ENCODE measurements at places on chromosomes 4 and X. TPM values are rescaled to one million over a fixed set of nuclear protein-coding genes. Genes with fewer than 3 reads are reported as not detected.

The GLOD5 gene
- total RNA-seq, result not detected

- no peak for DNase-seq
Observed at GRCh38 chr4:150743564-150744342, 161.8 kb downstream of the MAB21L2 start.

GRCh38 chr4:139005774-139006173 lies 9.8 kb upstream of the NOCT start:
- DNase-seq, result no peak

DNA sequence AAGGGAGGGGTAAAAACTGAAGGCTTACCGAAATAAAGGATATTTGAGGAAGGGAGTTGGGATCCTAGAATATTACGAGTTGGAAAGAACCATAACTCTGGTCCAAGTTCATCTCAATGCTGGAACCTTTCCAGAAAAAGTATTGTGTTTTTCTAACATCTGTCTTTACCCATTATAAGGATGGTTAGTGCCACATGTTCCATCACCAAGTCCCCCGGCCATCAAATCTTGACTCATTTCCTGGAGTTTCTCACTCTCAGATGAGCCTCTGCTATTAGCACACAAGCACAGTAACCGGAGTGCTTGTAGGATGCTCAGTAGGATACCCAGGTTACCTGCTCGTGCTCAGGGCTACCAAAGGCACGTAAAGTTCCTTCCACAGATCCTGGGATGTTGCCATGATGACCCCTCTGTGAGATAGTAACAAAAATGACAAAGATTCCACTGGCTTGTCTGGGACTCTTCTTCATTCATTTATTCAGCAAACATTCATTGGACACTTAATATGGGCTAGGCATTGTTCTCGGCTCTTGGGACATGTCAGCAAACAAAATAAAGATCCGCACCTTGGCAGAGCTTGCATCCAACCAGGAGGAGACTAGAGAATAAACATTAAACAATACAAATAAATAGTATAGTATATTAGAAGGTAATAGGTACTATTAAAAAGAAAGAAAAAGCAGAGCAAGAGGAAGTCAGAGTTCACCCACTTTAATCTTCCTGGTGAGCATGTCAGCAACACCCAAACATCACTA lies 36.3 kb downstream of the PKD2 start:
- DNase-seq, result no peak

The HERC5 gene
- 4.1 TPM for total RNA-seq

The GPRASP3 gene
- total RNA-seq, result 20.3 TPM

DNA sequence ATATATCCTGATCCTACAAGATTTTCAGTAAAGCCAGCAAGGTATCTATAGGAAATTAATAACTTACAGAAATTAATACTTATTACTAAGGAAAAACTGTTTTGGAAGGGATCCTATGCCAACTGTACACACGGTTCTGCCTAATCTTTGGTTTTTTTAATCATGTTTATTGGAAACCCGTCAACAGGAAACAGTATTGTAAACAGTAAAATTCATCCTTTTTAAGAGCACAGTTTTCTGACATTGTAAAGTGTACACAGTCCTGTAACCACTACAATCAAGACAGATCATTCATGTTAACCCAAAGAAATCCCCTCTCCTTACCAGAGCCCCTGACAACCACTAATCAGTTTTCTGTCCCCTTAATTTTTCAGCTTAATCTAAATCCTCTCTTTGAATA lies 9.9 kb downstream of the ABCG2 start:
- DNase-seq, result no peak

GRCh38 chrX:44062840-44063239 lies 89.7 kb upstream of the NDP start:
- DNase-seq, result no peak

The STS gene
- 0.97 TPM for total RNA-seq

The AGTR2 gene
- not detected for total RNA-seq

GRCh38 chr4:76998251-76998901 lies 48.8 kb downstream of the SEPTIN11 start:
- DNase-seq, result peak; percentile 26

DNA sequence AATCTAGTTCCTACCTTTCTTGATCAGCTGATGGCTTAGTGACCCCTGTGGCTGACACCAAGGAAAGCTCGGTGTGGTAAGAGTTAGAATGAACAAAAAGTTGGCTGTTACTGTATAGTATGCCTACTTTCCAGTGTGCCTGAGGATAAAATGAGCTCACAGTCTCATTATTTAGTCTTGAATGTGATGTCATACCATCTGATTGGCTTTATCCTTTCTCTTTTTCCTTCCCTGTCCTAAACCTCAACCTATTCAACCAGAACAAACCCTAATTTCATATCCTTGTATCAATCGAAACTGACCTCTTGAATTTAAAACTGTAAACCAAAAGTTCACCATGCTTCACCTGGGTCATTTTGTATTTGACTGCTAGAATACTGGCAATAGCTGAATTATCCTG lies 156.4 kb downstream of the PPARGC1A start:
- DNase-seq, result no peak

The CCSER1 gene
- 0.77 TPM for total RNA-seq

GRCh38 chr4:123943976-123944375 lies 547.4 kb downstream of the SPRY1 start:
- no peak for DNase-seq

The FMR1NB gene
- not detected for total RNA-seq

GRCh38 chr4:85423431-85423830 lies 51.5 kb upstream of the ARHGAP24 start:
- no peak for DNase-seq

The CTAG1B gene
- not detected for total RNA-seq

DNA sequence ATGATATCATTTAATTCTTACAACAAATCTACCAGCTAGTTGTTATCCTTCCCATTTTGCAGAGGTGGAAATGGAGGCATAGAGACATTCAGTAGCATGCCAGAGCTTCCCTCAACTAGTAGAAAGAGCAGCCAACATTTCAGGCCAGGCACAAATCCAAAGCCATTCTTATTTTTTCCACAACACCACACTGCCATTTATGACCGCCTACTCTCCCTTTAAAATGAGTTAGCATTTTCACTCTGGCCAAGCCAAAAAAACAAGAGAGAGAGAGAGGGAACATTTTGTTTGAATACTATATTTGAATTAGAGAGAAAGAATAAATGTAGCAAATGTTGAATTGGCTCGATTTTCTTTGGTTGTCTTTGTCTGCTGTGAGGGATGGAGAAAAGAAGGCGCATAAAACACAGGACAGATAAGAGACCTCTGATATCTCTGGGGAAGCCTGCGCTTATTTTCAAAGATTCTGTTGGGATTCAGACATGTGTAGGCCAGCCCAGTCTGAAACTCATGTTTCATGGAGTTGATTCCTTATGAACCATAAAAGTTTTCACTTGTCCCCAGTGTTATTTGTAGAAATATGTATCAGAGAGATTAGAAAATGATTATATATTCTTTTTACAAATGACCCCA lies 265.7 kb downstream of the RAB28 start:
- no peak for DNase-seq

- DNase-seq, result no peak
Observed at GRCh38 chrX:129700536-129700935, 38.2 kb upstream of the XPNPEP2 start.

The MAGED4 gene
- total RNA-seq, result 48.2 TPM

DNA sequence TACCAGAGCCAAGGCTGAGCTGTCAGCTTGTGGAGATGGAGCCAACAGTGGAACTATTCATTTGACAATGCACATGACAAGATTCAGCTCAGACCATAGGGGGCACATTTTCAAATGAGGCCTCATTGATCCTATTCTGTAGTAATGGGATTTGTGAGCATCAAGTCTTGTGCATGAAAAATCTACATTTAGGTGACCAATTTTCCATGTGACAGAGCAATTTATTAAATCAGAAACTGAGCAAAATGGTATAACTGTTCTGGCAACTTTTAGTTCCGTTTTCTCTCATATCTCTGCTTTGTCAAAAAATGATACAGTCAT lies 108.5 kb upstream of the PCDH18 start:
- DNase-seq, result no peak

DNA sequence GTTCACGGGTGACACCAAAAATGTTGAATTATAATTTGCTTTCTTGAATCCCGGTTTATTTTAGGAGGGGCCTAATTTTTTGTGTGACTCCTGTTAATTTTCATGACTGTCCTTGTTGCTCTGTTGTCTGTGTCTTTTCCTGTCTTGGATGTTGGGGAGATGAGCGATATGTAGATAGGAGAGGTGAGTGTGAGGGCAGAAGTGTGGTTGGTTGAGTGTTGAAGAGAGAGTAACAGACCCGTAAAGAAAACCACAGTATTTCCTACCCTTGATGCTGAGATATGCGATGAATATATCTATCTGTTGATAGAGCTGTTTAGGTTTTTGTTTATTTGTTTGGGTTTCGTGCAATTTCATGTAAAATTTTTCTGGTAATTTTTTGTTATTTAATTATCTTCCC lies 70.5 kb downstream of the CPE start:
- no peak for DNase-seq

The PDLIM3 gene
- total RNA-seq, result 1.4 TPM
